ENCODE measurements at places on chromosomes 4 and X. TPM values are rescaled to one million over a fixed set of nuclear protein-coding genes. Genes with fewer than 3 reads are reported as not detected.

Gene PDE6B
- polyA plus RNA-seq, result 2.7 TPM

Gene KIAA1210
- polyA plus RNA-seq, result not detected

Gene RBMX
- 89.0 TPM for polyA plus RNA-seq

Gene CLCN4
- 2.3 TPM for polyA plus RNA-seq

Gene NAA11
- not detected for polyA plus RNA-seq

Gene TLR3
- 7.1 TPM for polyA plus RNA-seq

Gene PPP4R3C
- not detected for polyA plus RNA-seq

Gene MAGEC3
- not detected for polyA plus RNA-seq

Gene RBM47
- 76.2 TPM for polyA plus RNA-seq

Gene AKAP14
- polyA plus RNA-seq, result 10.4 TPM

Gene GPR143
- 0.77 TPM for polyA plus RNA-seq

Gene AP1S2
- 23.6 TPM for polyA plus RNA-seq

Gene FRAS1
- polyA plus RNA-seq, result 0.45 TPM

Gene CTAG2
- polyA plus RNA-seq, result not detected

Gene AGA
- 19.0 TPM for polyA plus RNA-seq

Gene IGSF1
- polyA plus RNA-seq, result 0.05 TPM

Gene SLITRK2
- 0.18 TPM for polyA plus RNA-seq

Gene SSX4
- polyA plus RNA-seq, result not detected

Gene ZNF674
- 1.2 TPM for polyA plus RNA-seq

Gene RHOXF2B
- not detected for polyA plus RNA-seq

Gene CHRDL1
- polyA plus RNA-seq, result 45.3 TPM

Gene IL3RA
- 52.2 TPM for polyA plus RNA-seq

Gene NEUROG2
- polyA plus RNA-seq, result not detected

Gene FMR1
- 18.4 TPM for polyA plus RNA-seq
